Mucosa of descending colon (tissue), 3 donors: ENCODE measurements at places on chromosomes 2 and 18.

DNA sequence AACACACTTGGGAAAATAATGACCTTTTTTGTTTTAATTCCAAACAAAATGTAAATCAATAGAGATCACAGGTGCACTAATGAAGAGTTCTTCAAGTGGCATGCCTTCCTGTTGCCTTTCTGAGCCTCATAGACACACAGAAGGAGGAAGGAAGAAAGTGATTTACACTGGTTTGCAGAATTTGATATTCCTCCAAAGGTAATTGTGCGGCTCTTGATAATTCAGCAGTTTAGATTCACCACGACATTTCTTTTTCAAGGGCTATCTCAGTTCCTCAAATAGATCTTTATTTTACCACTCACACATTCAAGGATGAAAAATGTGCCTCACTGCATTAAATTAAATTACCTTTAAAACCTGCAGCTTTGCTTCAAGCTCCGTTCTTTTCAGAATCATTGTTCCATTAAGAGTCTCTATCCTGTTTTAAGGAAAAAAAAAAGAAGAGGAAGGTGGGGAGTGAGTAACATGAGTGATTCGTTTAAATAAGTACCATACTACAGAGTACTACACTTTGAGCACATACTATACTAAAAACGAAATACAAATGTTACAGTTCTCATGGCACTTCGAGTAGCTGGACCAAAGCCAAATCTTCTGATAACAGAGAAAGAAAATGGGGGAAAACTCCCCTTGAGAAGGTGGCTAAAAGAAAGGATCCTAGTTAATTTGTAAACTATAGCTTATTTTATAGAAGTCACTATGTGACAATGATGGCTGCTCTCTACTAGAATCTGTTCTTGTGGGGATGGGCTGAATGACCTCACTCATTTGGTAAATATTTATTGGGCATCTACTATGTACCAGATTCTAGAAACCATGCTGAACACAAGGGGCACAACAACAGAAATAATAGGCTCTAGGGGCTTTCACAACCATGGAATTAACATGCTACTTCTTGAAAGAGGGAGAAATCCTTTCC is 16.6 kb downstream of the CYTIP start:
- no peak for DNase-seq

DNA sequence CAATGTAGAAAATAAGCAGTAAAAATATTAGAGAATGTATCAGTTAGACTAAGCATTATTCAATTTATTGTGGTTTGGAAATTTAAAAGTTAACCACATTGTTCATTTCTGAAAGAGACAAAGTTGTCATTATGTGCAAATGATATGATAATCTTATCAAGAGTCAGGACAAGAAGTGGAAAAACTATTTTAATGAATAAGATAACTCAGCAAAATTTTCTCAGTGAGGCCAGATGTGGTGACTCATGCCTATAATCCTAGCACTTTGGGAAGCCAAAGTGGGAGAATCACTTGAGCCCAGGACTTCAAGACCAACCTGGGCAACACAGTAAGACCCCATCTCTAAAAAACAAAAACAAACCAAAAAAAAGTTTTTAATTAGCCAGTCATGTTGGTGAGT is 39.5 kb upstream of the CERS6 start:
- DNase-seq = no peak

DNA sequence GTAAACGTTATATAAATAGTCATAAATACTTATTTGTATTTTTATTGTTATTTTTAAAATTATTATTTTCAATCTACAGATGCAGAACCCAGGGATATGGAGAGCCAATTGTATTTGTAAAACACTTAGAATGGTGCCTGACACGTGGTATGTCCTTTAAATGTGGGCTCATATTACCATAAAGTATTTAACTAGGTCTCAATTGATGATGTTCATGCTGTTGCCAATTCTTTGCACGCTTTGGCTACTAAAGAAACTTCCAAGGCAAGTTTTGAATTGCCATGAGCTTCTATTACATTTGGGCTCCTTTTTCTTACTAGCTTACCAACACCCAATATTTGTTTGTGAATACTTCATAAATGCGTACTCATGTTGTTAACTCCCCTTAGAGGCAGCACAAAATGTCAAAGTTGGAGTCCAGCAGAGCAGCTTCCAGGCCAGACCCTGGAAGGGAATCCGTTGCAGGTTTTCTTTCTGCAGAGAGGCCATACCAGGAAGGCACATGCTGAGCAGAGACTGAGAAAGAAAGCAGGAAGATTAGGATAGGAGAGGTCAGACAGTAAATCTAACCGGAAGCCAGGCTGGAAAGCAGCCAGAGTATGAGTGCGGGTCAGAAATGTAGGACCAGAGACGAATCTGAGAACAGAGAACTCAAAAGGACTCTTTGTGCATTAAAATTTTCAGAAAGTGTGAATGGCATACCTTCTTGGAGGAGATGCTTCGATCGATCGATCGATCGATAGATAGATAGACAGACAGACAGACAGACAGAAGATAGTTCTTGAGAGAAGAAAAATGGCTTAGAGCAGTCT is 4.2 kb upstream of the NOSTRIN start:
- peak; percentile 55 for DNase-seq

DNA sequence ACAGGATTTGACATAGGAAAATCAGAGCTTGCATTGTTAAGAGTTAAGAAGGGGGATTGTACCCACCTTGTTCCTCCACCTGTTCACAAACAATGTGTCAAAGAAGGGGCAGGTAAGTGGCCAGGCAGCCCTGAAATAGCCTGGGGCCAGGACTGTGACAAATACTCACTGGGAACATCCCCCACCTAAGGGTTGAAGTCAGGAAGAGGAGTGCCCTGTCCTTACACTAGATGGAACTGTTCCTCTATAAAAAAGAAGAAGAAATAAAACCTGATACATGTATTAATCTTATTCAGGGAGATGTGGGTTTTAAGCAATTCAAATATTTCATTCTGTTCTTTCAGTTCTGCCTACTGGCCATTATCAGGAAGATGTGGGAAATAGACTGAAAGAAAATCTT is 41.9 kb downstream of the TACR1 start:
- no peak for DNase-seq

DNA sequence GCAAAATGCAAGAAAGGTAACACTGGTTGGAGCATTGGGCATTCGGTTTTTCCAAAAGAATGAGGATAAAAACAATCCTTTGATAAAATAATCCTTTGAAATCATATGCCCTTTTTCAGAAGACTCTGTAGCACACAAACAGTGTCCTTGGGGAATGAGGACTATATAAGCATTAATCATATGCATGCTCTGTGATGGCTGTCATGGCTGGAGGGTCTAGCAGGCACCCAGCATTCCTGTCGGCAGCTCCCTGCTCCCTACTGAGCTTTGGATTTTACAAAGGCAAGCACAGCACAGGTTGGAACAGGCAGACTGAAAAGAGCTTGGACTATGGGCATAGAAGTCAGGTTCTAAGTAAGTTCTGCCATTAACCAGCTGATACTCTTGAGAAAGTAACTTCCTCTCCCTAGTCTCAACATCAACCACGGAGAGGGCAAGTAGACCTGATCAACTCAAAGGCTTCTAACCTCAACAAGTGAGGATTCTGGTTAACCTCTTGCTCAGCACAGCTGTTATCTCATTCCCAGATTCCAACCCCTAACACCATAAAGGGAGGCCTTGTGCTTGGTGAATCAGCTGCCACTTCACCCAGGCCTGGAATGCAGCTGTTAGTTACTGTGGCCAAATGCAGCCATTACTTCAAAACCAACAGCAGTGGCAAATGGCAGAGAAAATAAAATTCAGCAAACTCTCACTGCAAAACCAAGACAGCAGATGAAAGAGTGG is 29.5 kb downstream of the GALNT14 start:
- no peak for DNase-seq

- no peak for DNase-seq
Measured at GRCh38 chr2:187360286-187360685, 87.8 kb downstream of the CALCRL start.
